ENCODE measurements at places on chromosomes 5 and 9.

DNA sequence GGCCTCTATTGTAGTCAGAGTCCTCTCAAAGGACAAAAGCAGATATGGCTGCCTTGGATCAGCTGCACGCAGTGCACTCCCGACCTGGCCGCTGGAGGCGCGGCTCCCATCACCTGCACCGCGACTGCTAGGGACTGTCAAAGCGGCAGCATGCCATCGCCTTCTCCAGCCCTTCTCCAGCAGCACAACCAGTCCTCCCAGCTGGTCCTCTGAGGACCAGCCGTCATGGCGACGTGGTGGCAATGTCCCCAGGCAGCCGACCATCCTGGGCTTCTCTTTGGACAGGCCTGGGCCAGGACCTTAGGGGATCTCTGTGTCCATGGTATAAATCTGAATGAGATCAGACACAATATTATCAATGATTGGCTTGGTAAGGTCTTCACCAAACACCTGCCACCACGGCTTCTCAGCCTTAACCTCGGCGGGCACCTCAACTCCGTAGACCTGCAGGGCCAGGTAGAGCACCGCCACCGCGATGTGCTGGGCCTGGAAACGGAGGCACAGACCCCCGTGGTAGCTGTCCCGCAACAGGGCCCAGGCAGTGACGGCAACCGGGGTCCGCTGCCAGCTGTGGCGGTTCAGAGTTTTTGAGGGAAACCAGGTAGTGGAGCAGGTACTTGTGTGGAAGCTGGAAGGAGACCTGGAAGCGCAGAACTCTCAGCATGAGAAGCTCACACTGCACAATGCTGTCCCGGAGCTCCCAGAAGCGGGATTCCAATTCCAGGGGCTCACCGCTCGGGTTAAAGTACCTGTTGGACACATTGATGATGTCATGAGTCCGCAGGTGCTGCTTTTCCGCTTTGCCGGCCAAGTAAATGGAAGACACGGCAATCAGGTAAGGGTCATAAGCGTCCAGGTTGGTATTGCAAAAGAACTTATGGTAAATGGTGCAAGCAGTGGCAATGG is 8.5 kb downstream of the DUSP1 start:
- no peak for DNase-seq

DNA sequence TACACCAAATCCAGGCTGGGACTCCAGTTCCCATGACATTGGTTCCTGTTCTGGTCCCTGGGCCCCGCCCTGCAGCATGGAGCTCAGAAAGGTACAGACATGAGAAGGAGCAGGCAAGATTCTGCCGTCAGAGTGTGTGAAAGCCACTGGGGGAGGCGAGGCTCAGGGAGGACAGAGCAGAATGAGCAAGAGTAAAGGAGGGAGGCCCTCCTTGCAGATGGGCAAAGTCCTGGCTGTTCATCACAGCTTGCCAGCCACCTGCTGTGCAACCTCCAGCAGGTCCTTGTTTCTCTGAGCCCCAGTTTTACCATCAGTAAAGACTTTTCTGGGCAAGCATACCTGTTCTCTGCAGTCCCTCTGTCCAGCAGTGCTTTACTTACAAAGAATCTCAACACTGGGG is 73.3 kb downstream of the HRH2 start:
- DNase-seq: no peak

GRCh38 chr5:95283761-95284571 is 928 bp downstream of the MCTP1 start:
- DNase-seq: no peak

- no peak for DNase-seq
Measured at GRCh38 chr5:159669559-159669958, 246.7 kb upstream of the ADRA1B start.

DNA sequence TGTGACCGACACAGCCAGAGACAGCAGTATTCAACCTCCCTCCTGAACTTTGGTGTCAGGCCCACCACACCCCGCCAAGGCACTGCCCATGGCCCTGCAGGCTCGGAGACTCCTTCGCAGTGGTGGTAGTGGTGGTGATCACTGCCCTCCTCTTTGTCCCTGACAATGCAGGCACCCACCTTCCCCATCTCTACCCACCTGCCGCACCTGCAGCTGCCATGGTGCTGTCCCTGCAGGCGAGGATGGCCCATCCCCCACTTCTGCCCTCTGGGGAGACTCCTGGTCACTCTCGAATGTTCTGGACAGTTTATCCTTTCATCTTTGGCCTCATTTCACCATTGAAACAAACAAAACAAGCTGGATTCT is 4.4 kb upstream of the IL4 start:
- no peak for DNase-seq

DNA sequence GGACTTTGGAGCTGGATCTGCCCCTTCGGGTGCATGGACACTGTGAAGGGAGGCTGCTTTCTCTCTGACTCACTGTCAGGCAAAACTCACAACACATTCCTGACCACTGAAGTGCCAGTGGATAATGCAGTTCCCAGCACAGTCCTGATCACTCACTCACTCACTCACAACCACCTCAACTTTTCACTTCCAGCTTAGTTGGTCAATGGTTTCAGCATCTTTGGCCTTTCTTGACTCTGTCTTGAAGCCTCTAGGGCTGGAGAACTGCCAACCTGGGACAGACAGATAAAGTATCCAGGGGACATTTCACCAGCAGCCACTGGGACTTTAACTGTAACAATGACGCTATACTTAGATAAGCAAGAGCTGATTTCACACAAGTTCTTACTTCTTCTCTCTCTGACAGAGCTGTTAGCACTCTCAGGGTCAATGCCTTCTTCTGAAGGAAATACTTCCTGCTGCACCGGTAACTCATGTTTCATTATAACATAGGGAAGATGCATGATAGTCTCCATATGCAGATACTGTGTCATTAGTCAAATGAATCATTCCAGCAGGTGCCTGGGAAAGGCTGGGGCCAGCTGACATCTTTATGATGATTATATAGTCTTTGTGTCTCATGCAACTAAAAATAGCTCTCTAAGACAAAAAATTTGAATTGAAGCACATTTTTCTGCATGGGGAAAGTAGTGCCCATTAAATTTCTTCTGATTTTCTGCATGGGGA is 499.0 kb downstream of the SEMA5A start:
- DNase-seq: no peak

DNA sequence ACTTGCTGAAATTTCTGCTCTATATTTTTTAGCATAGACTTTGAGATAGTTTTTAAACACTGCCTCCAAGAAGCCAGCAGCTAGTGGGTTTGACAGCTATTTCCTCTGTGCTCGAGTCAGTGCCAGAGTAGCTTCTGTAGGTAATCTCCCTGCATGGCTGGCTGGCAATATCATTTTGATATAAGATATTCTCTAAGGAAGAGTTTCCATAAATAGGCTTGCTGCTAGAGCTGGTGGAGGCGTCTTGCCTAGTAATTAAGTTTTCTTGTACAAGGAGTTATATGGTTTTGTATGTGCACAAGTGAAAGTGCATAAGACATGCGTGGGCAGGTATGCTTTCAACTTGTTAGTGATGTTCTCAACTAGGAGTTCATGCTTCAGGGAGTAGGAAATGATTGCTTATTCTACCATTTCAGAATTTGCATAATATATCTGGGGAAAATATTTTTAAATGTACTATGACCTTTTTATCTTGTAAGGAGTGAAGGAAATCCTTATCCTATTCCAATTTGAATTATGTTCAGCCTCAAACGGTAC is 74.1 kb upstream of the CCL21 start:
- no peak for DNase-seq

- no peak for DNase-seq
Measured at GRCh38 chr5:143201589-143201988, 201.9 kb downstream of the NR3C1 start.

- DNase-seq: no peak
Measured at GRCh38 chr5:105849701-105850100, 1821.0 kb downstream of the EFNA5 start.

GRCh38 chr5:90830058-90830457 is 271.5 kb downstream of the ADGRV1 start:
- no peak for DNase-seq

Measured in stimulated activated CD8-positive, alpha-beta memory T cell treated with anti-CD3 and anti-CD28 coated beads, Interleukin-7, amount 100 ng/mL, for 1 hour (primary cell).